ENCODE measurements at places on chromosomes 6 and 20.

DNA sequence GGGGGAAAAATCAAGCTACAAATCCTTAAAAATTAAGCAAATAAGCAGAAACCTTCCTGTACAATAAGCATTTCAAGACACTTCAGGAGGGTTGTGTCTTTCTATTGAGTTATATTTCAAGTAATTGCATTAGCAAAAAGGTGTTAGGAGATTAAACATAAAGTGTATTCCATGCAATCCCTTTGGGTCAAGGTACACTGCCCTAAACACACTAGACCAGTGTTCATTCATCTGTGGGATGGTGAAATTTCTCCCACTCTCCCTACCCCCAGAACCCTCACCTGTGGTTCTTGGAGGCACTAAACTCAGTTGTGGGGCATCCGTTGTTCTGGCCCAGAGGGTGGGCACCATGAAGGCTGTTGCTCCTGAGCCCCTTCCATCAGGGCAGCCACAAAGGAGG is 205.1 kb upstream of the SGK1 start:
- no peak for DNase-seq

GRCh38 chr20:46683939-46684750 is 5.1 kb downstream of the TP53RK start:
- DNase-seq, result no peak

- DNase-seq, result no peak
These were observed 178.8 kb upstream of the SNX9 start for GRCh38 chr6:157644043-157644810.

DNA sequence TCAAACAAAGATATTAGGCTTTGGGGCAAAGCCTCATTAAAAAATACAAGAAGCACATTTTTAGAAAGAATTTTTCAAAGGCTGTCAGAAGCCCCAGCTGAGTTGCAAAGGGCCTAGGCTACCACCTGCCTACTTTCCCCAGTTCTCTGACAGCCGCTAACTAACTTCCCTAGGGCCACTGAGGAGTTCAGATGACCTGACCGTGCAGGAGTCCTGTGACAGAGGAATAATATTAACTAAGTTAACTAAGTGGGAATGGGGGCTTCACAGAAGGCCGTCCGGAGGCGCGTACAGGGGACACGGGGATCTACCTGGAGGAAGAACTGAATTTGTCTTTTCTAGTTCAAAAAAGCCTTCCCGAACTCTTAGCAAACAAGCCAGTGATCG is 884 bp downstream of the MCHR2 start:
- no peak for DNase-seq

GRCh38 chr6:146433881-146434731 is 109.5 kb upstream of the RAB32 start:
- no peak for DNase-seq

DNA sequence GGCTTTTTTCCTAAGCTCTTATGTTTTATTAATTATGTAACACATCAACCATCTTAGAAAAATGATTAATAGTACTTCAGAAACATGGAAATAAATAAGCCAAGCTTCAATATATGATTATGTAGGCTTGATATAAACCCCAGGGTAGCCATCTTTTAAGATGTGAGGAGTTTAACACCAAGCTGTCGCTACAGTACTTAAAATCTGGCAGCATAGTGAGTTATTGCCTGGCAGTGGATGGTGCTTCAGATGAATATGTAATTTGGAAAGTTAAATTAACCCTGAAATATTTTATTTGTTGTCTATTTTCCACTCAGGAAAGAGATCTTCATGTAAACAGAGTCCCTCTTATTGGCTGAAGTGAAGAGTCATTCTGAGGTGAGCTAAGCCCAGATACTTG is 339.0 kb upstream of the ZFP64 start:
- no peak for DNase-seq

- no peak for DNase-seq
These were observed 99.0 kb downstream of the FIG4 start for GRCh38 chr6:109790131-109790530.

DNA sequence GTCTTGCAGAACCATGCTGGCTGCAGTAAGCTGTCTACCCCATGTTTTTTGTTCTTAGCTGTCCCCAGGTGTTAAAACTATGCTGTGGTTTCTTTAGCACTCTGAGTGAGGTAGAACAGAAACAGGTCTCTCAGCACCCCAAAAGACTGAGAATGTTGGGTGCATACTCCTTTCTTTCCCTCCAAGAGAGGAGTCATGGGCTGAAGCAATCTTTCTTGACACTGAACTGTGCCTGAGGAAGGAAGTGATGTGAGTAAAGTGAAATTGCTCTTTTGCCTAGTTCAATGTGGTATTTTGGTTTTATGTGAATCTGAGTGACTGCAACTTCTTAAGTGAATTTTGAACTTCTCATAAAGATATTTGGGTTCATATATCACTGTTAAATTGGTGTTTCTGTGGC is 138.0 kb upstream of the MCHR2 start:
- DNase-seq, result no peak

DNA sequence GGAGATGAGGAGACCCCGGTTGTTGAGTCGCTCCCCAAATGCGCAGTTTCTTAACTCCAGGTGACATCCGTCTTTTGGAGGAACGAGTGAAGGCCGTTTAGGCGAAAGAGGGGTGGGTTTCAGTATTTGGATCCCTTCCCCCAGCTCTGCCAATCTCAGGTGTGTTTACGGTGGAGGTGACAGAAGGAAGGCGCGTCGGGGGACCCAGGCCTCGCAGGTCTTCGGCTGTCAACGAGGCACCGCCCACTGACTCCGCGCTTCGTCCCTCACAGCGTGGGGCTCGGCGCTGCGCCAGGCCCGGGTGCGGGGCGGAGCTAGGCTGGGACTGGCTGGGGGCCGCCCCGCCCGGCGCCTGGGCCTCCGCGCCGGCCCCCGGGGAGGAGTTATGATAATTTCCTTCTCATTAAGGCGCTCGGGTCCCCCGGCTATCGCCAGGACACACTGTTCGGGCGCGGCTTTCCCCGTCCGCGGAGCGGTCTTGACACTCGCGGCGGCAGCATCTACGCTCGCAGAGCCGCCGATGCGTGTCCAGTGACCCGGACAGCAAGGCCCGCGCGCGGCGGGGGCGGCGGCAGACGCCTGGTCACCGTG is at the start of gene TFAP2C:
Gene TFAP2C (plus strand): TSS at position 434 of the 591 bp plus-strand sequence. CDS start 239 bp downstream, outside the sequence.
- no peak for DNase-seq

DNA sequence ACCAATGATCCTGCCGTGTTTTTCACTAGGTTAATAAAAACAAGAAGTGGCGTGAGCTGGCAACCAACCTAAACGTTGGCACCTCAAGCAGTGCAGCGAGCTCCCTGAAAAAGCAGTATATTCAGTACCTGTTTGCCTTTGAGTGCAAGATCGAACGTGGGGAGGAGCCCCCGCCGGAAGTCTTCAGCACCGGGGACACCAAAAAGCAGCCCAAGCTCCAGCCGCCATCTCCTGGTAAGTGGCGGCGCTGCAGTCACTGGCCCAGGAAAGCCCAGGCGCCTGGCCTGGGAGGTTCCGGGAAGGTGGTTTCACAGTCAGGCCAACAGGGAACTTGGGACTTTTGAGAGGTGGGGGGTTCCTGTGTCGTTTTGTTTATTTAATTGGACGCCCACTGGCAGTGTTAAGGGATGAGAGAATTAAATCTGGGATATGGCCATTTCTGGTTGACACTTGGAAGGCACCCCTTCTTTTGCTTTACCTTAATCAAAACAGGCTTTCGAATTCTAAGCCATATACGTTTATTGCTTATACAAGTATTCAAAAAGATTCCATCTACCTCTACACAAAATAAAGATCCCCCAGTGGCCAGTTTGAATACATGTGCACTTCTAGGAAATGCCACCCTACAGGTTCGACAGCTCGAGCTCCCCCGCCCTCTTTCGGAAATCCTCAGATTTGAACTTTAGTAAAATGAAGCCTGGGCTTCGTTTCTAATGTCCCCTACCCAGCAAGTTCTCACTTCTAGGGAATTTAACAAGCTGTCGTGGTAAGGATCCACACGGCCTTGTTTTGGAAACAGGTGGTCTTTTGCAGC is 138.9 kb downstream of the TMEM242 start:
- peak; percentile 63 for DNase-seq

GRCh38 chr20:43681468-43681942 is 14.6 kb downstream of the MYBL2 start:
- DNase-seq, result no peak

DNA sequence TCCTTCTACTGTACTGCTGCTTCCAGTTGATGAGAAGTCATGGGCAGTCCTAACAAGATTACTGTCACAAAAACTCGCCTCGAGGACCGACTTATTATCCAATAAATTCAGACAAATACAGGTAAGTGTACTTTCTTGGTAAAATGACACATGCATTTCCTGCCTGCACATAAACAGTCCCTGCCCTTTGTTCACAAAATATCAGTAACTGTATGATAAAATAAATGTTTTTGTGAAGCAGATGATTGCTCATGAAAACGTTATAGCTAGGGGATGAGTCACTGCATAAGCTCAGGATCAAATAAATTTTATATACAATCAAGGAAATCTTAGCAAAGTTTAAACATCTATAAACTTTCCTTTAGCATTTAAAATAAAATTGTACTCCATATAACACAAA is 164.5 kb upstream of the RIPOR2 start:
- DNase-seq, result no peak

GRCh38 chr20:49505518-49505917 is 23.1 kb upstream of the KCNB1 start:
- DNase-seq, result peak; percentile 32

DNA sequence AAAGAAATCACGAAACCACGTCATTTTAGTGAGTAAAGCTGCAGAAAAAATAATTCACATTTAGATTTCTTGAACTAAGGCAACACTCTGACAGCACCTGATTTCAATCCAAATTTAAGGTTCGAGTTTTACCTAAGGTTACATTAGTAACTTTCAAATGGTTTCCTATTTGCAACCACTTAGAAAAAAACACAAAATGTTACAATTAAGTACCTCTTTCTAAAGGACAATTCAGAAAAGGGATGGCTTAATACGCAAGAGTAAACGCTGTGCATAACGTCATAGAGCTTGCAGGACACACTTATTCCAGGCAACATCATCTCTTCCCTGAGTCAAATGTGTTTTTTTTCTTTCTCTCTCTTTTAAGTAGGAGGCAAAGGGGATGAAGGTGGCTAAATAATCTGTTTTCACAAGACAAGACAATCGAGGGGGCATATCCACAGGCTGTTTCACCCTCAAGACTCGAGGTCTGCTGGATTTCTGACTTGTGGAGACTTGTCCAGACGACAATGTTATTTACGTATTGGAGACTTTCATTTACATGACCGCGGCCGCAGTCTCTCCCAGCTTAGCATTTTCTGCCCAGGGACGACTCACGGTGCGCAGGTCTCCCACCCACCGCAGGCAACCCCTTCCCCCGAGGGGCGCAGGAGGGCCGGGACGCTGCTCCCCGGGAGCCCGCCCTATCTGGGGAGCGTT is 86.0 kb downstream of the SESN1 start:
- peak; percentile 41 for DNase-seq

DNA sequence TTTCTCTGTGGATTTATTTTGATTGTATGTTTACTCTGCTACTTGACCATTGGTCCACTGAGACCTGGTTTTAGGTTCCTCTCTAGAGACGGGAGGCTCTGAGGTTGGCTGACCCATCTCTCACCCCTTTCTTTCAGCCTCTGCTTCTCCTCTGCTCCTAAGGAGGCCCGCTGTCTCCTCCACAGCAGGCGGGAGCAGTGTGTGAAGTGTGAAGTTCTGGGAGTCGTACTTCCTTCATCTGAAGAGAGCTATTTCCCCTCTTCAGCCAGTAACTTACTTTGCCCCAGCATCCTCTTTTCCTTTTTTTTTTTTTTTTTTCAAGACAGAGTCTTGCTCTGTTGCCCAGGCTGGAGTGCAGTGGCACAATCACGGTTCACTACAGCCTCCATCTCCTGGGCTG is 21.1 kb downstream of the PDRG1 start:
- no peak for DNase-seq

- no peak for DNase-seq
These were observed 129.8 kb upstream of the TIAM2 start for GRCh38 chr6:154865291-154865690.

- no peak for DNase-seq
These were observed 60.1 kb downstream of the DAAM2 start for GRCh38 chr6:39852324-39852723.

GRCh38 chr6:156336089-156336488 is 441.1 kb upstream of the ARID1B start:
- no peak for DNase-seq

GRCh38 chr6:7918403-7918802 is 7.8 kb upstream of the TXNDC5 start:
- no peak for DNase-seq

Data from midbrain (tissue), 1 donor.